ENCODE measurements at places on chromosomes 11 and 22.
A peak's percentile ranks its signal among the peaks of the same experiment; 100 is the strongest.

- no peak for DNase-seq
Observed at GRCh38 chr11:33691066-33691864, 9.4 kb downstream of the C11orf91 start.

DNA sequence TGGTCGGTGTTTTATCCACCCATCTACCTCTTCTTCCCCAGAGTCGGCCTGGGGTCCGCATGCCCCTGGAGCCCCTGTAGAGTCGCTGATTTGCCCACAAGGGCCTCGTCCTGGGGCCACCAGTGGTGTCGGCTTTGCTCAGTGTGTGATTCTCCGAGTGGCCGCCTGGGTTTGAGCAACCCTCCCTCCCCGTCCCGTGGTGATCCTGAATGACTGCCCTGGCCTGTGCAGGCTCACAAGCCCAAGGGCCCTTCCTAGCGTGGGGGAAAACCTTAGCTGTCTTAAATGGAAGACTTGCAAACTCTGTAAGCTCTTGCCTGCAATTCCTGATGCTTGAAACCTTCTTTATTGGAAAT lies 128.3 kb downstream of the OSBP2 start:
- DNase-seq = no peak

DNA sequence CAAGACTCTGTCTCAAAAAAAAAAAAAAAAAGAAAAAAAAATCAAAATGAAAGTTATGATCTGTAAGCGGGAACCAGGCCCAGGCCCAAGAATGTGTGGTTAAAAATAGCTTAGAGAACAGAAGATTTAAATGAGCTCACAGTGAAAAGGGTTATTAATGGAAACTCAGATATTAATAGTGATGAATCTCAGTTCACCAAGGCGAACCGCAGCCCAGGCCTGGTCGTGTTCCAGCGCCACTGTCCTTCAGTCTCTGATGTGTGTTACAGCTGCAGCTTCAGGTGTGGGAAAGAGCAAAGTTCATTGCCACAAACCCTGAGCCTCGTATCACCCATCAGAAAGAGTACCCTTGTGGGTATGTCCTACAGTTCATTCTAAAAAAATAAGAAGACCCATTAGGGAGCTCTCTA lies 107.1 kb downstream of the GAB2 start:
- DNase-seq = no peak

DNA sequence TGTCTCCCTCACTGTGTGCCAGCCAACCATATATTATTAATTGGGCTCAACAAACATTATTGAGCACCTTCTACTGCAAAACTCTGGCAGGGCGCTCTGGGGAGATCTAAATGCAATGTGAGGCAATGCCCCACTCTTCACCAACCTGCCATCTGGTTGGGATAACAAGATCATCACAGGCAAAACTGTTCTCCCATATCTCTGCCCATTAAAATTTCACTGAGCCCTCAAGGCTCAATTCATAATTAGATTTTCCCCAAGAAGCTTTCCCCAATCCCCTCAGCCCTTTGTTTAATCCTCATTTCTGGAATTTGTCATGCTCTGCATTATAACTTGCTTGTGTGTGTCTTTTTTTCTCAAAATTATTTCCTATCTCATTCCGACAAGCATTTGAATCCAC lies 106.6 kb downstream of the ARL14EP start:
- DNase-seq = no peak

DNA sequence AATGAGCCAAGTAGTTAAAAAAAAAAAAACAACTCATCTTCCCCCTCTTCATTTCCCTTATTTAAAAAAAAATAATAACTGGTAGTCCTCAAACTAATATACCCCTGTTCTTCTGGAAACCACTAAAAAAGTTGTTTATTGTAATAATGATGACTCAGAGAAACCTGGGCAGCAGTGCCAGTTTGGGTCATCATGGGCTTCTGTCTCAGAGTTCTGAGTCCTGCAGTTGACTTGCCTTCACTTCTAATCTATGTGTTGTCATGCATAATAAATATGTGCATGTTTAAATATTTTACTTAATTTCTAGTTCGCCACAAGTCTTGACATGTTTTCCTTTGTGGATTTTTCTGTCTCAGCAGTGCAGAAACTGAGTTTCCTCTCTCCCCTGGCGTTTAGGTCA lies 46.8 kb downstream of the PPP2R1B start:
- no peak for DNase-seq

- no peak for DNase-seq
Observed at GRCh38 chr22:38467438-38467903, 425 bp upstream of the KDELR3 start.

- no peak for DNase-seq
Observed at GRCh38 chr11:97451441-97451840, 1061.6 kb downstream of the JRKL start.

- DNase-seq = no peak
Observed at GRCh38 chr11:78453140-78453935, 35.7 kb upstream of the GAB2 start.

DNA sequence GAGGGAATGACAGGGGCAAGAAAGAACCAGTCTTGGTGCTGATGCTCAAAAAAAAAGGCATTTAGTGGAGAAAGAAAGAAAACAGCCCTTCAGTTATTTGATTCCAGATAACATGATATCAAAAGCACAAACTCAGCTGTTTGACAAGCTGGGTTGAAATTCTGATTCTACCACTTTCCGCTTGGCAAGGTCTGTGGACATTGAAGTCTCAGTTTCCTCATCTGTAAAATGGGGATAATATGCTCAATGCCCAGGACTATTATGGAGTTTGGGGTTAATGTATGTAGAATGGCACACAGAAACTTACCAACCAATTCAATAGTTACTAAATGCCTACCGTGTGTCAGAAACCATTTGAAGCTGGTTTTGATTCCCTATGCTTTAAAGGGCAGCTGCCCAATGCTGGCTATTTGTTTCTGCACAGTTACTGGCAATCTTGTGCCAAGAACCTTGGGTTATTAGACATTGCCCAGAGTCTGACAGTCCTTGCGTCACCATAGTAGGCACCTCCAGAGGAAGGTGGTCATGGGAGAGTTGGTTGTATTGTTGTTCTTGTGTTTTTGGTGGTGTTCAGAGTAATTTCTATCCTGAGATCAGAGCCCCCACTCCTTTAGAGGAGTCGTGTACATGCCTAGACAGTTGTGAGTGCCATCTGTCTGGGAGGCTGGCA lies 19.5 kb downstream of the ELF5 start:
- no peak for DNase-seq

DNA sequence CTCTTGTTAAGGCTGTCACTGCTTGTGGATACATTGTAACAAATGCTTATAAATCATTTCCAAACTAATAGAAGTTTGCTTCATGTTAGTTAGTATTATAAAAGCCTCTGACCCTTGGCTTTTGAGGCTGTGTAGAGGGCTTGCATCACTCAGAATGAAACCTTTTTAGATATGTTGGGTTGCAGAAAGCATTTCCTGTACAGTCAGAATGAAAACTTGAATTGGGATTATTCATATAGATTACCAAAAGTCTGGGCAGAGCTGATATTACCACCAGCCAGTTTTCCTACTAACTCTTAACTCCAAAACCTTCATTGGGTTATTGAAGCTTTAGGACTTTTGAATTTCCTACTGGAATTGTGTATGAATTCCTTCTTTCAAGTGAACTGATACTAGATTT lies 12.0 kb downstream of the KMT2A start:
- DNase-seq = no peak

DNA sequence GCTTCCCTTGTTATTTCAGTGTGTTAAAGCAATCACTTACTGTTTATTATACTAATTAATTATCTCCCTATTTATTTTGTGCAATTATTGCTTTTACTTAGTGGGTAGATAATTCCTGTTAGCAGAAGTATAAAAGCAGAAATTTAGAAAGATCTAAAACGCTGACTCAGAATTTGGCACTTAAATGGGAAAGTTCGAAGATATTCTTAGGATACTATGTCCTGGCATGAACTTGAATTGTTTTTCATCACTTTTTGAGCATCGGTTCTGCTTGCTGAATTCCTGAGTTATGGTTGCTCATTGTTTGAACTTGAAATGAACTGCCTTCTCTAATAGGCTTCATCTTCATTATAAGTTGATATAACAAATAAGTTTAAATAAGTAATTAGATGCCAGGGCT lies 325.4 kb downstream of the JRKL start:
- DNase-seq = no peak

DNA sequence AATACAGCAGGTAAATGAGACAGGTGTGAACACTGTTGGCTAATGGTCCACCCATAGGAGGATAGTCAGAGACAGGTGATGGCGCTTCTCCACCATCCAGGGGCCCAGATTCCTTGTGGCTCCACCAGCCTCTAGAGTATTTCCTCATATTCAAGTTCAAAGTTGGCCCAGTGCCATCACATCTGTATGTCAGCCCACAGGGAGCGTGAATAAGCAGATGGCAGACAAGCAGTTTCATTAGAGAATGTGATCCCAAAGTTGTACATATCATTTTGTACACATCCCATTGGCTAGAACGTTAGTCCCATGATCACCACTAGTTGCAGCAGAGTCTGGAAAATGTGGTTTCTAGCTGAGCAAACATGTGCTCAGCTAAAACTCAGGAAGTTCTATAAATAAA lies 11.0 kb upstream of the CWF19L2 start:
- no peak for DNase-seq

DNA sequence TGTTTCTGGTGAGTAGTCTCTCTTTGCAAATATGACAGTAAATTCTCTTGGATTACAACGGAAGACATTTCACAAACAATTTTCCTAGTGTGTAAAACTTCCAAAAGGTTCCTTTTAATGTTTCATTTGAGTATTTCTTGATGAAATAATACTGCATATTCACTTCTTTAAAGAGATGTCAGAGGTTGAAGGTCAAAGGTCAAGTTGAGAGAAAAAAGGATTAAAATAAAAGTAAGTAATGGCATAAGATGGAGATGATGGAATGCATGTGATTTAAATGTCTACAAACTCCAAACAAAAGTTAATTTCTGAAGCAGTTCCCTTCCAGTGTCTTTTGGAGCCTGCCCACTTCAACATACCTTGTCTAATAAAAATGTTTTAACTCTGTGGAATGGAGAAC lies 40.7 kb downstream of the APOL5 start:
- DNase-seq = no peak

GRCh38 chr11:76209973-76210930 lies 4.0 kb upstream of the WNT11 start:
- no peak for DNase-seq

DNA sequence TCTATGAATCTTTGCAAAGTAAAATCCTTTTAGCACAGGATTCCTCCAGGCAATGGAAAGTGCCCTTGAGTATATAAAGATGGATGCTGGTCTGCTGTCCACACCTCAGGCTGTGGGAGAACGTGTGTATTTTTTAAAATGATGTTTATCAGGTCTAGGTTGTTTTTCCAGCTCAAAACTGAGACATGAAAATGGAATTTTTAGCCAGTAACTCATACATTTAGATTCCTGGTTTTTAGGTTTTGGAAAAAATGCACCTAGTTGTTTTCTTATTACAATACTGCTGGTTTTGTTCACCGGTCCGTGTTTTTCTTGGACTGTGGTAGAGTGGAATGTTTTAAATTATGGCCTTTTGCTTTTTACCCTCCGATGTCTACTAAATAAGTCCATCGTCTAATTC lies 554.7 kb downstream of the SOX6 start:
- no peak for DNase-seq

DNA sequence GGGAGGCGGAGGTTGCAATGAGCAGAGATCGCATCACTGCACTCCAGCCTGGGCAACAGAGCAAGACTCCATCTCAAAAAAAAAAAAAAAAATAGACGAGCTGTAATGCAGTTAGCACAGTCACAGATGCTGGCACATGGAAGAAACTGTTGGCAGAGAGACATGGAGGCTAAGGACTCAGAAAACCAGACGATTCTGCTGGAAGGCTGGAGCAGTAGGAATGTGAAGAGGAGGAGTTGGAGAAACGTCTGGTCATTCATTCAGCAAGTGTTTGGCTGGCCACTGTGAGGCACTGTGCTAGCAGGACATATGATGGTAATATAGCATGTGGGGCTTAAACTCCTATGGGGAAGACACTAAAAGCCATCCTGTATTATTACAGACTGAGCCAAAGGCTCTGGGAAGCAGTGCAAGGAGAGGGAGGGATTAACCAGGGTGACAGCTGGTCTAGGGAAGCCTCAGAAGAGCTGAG lies 5.0 kb downstream of the UQCR10 start:
- no peak for DNase-seq

GRCh38 chr11:34865261-34865660 lies 50.9 kb downstream of the APIP start:
- DNase-seq = no peak

GRCh38 chr11:19200410-19201201 lies 1.2 kb downstream of the CSRP3 start:
- DNase-seq = peak; percentile 4

GRCh38 chr11:86574493-86575207 lies 97.8 kb downstream of the ME3 start:
- no peak for DNase-seq

- no peak for DNase-seq
Observed at GRCh38 chr11:5380740-5381342, 2.8 kb upstream of the OR51M1 start.

DNA sequence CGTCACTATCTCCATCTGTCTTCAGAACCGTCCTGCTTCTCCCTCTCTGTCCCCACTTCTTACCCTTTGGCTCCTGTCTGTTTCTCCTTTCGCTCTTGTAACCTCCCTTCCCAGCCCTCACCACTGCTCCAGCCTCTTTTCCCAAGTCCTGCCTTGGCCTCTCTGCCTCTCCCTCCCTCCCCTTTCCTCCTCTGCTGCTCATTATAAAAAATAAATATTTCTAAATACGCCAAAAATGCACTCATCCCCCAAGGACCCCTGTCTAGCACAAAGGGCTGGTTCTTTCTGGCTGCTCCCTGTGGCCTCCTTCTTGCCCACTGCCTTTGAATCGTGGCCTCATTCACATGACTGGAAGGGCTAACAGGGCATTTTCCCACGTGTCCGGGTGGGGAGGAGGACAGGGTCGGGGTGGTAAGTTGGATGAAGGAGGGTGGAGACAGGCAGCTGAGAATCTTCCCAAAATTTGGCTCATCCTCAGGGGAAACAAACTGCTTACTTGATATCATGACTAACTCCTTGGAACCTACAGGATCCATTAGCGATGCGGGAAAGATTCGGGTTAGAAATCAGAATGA lies 26.4 kb upstream of the OAF start:
- no peak for DNase-seq

DNA sequence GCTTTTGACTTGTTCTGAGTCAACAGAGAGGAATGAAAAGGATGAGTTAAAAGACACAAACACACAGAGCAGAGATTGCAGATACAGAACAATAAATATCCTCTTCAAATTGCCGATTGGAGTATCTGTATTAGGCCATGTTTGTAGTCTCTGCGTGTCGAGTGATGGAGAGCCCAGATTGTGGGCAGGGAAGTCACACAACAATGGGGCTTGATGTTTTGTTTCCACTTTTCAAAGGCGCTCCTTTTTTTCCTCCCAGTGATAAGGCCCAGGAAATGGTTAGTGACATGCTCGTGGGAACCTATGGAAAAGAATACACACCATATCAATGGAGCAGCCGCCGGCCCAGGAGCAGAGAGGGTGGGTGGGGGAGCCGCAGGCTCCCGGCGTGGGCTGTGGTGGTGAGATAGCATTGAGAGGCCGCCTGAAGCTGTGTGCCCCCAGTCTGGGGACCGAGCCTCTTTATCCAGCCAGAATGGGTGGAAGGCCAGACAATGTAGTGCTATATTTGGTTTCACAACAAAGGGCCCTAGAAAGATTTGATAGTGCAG lies 555.9 kb downstream of the INSC start:
- no peak for DNase-seq
